Naive B cell (primary cell): ENCODE measurements at places on chromosomes 5 and 9.
A peak's percentile ranks its signal among the peaks of the same experiment; 100 is the strongest.

DNA sequence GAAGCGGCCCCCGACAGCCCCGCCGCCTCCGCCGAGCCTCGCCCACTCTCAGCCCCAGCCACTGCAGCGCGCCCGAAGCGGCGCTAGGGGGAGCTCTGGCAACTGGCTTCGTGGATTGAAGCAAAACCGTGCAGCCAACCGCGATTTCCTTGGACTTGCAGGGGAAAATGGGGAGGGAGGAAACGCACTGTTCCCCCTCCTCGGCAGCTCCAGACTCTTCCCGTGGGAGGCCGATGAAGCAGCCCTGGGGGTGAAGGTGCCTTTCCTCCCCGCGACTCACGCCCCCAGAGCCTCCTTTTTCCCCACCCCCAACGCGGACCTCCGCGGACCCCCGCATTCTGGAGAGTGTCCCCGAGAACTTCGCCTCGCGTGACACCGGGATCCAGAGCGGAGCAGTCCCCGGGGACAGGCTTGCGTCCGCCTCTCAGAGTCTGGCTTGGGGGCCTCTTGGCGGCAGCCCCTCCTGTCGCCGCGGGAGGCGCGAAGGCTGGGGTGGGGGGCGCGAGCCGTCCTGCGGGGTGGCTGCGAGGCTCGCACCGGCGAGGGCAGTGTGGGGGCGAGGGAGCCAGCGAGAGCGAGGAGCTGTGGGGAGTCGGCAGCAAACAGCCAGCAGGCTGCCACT is 3.8 kb downstream of the IER5L start:
- peak; percentile 69 for DNase-seq

GRCh38 chr5:58681943-58682342 is 99.1 kb downstream of the RAB3C start:
- DNase-seq = no peak

GRCh38 chr9:71210326-71210725 is 88.9 kb upstream of the TRPM3 start:
- no peak for DNase-seq

- DNase-seq = no peak
These were observed 340.9 kb downstream of the RASEF start for GRCh38 chr9:82722051-82722450.

GRCh38 chr9:130379649-130379970 is 65.2 kb upstream of the ASS1 start:
- DNase-seq = no peak

DNA sequence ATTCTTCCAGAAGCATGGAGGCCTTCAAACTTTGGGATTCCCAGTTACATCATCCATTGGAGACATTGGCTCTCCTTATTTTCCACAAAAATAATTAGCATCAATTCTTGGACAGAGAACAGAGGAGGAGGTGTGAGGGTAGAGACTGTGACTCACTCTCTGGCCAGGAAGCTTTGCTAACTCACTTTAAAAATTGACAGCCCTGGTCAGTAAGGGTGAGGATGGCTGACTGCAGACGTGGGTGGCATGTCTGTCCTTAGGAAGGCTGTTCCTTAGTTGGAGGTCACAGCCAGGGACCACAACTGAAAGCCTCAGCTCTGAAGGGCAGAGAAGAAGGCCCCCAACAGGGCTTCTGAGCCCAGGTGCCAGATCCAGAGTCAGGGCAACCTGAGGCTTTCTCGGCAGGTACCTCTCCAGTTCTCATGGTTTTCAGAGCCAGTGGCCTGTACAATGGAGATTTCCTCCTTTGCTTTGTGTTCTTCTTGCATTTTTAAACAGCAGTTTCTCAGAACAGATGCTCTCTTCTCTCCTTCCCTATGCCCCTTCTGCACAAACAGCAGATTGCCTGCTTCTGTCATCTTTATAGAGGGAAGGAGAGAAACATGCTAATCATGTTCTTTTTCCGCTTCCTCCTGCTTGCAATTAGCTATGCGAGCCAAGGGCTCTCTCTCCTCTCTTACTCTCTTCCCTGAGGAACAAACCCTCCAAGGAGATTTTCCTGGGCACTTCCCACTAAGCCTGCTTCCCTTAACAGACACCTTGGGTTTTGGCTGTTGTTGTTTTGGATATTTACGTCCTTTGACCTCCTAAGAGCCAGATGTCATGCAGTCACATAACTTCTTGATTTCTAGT is 92.5 kb upstream of the ZNF366 start:
- DNase-seq = no peak
